ENCODE measurements at places on chromosomes 3 and 15.

DNA sequence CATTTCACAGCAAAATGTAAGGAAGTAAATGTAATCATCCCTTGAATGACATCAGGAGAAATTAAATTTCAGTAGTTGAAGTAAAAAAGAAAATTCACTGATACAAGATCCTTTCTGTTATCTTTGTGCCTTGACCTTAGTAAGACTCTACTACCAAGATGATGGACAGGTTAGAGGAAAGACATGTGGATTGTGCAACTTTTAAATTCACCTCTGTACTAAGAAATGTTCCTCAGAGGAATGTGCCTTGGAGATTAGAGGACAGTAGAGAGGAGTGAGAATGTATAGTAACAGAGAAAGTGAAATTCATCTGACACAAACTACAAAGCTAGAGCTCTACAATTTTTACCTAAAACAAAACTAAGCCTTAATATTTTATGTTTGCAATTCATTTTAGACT is 375.3 kb downstream of the PLOD2 start:
- no peak for DNase-seq

DNA sequence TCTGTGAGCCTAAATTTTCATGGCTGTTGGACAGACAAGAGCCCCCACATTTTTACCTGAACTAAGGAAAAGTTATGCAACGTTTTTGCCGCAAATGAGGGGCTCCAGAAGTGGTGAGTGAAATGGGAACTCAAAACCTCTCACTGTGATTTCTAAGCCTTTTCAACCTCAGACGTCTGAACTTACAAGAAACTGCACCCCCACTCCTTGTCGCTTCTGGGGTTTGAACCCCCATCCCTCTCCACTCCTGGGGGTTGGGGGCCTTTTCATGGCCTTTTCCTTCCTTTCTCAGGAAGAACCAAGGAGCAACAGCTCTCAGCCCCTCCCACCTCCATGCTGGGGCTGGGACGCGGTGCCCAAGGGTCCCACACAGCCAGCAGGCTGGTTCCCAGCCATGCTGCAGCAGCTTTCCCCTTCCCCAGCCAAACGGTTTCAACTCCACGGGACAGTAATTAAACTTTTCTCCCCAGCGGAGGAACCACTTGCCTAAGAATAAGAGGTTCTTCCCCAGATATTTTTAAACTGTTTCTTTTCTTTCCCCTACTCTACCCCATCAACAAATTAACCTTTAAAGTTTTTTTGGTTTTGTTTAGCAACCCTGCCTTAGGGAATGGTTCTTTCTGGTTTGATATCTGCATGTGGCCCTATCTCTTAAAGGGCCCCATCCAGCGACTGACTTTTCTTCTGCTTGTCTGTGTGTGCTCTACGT is 387.6 kb upstream of the CBLB start:
- DNase-seq, result no peak

DNA sequence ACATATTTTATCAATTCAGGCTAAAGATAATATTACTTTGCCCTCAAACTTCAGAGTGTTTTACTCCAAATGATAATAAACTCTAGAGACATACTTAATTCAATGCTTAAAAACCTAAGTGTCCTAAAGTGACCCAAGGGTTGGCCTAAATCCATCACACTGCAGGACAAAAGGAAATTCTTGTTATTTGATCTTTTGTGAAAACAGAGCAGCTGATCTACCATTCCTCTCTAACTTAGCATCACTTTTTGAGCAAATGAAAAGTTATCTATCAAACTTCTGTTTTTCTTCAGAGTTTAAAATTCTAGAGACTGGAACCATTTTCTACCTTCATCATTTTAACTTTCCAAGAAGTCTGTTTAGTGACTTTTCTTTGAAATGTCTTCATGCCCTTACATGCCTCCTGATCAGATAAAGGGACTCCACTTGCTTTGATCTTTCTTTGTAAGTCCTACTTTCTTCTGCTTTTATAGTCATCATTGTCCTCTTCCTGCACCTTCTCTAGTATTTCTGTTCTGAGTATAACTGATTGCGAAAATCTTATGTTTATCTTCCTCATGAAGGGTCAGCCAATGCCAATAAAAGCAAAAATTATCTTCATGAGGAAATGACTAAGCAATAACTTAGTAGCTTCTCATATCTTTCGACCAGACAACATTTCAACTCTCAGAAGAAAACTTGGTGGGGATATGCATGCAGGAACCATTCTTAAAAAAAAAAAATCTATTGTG is 378.7 kb upstream of the TGFBR2 start:
- DNase-seq, result peak; percentile 38

- DNase-seq, result no peak
Measured at GRCh38 chr15:49255966-49256759, 86.1 kb downstream of the GALK2 start.

GRCh38 chr3:19348941-19349564 is 200.7 kb downstream of the KCNH8 start:
- DNase-seq, result peak; percentile 2

- no peak for DNase-seq
Measured at GRCh38 chr15:53233801-53234200, 443.7 kb upstream of the ONECUT1 start.

DNA sequence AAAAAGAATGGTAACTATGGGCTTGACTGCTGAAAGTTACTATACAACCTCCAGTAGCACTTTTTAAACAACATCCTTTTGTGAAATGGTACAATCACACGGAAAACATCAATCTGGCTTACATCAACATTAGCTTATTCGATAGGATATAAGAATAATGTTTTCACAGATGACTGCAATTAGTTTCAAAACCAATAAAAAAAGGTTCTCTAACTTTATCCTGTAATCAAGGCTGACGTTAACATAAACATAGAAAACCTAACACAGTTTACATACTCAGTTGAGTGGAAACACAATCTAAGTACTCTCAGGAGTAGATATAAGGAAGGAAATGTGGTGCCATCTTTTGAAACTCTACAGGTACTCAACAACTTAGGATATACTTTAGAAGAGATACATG is 102.2 kb downstream of the DLG1 start:
- DNase-seq, result no peak

- no peak for DNase-seq
Measured at GRCh38 chr15:85711580-85712192, 83.0 kb downstream of the KLHL25 start.

DNA sequence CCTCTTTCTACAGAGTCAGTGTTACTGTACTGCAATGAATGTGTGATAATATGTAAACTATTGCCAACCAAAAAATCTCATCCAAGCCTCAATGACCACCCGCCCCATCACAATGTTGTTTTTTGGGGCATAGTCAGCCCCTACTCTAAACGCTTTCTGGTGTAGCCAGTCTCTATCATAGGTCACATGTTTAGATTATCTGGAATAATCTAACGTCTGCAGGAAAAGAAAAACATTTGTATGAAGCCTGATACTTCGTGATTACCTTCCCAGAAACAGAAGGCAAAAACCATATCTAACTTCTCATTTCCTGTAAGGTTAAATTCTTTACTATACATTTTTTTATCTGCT is 1331.8 kb upstream of the GBE1 start:
- no peak for DNase-seq

- no peak for DNase-seq
Measured at GRCh38 chr3:159819676-159820075, 169.0 kb upstream of the IL12A start.

DNA sequence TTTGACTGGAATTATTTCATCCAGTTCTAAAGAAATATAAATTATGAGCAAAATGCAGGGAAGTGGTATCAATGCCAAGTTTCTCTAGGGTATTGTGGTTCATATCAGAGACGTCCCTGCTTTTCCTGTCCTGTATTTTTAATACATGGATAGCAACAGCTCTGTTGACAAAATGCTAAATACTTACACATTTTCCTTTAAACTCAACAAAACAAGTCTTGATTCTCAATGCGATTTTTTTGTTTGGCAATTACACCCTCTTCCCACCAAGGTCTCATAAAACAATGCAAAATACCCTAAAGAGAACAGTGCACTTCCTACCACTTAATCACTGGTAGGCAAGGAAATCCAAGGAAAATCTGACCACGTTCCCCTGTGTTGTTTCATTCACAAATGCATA is 120.0 kb downstream of the DUT start:
- DNase-seq, result no peak

DNA sequence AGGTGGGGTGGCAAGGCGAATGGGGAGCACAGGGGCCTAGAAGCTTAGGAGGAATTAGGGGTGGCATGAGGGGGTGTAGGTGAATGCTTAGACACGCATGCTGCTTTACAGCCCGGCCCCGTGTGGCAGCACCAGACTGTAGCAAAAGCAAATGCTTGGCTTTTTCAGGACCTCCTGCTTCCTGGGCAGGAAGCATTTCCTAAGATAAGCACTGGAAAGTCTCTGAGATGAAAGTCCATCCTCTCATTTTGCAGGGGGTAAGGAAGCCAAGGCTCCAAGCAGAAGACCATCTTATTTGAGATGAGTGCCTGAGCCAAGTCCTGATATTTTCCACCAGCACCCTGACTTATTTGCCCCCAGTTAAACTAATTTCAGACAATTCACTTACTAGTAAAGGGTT is 12.9 kb downstream of the SSUH2 start:
- no peak for DNase-seq

GRCh38 chr3:177295116-177295515 is 97.8 kb upstream of the TBL1XR1 start:
- DNase-seq, result no peak

DNA sequence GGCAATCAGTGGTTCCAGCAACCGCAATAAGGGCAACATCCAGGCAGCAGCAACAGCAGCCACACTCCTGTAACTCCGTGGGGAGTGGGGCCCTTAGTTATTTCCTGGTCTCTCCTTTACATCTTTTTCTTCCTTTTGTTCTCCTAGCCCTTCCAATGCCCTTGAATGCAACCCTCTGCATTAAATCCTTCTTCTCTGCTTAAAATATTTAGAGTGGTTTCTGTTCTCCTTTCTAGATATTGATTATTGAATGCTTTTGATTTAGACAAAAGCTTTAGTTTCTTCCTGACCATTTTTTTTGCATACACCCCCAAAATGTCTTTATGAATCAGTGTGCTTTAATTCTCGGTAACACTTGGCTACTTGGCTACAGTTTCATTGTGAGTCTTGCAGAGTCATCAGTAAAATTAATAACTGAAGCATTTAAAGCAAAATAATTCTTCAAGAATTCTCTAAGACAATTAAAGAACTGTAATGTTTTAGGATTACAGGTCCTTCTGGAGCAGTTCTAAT is 586.1 kb downstream of the MECOM start:
- DNase-seq, result no peak

GRCh38 chr3:182479419-182480336 is 313.6 kb upstream of the ATP11B start:
- no peak for DNase-seq

DNA sequence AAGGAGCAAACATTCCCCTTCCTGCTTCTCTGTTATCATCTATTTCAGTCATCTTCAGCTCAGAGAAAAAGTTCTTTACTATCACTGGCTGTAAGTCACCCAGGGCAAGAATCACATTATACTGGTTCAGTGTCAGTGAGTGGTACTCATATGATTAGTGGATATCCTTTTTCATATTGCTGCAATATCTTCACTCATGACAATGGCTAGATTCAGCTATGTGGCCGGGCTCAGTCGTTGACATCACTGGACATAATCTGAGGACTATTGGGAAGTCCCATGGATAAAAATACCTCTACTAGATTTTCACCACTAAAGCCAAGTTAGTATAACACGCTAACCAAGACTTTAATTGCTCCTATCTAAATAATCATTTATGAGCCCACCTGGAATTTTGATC is 91.3 kb upstream of the UBE2E2 start:
- no peak for DNase-seq

- no peak for DNase-seq
Measured at GRCh38 chr3:131285456-131285855, 96.1 kb upstream of the NUDT16 start.

- no peak for DNase-seq
Measured at GRCh38 chr3:11435440-11436165, 163.4 kb downstream of the ATG7 start.

GRCh38 chr15:38102972-38103371 is 149.7 kb upstream of the SPRED1 start:
- DNase-seq, result no peak

DNA sequence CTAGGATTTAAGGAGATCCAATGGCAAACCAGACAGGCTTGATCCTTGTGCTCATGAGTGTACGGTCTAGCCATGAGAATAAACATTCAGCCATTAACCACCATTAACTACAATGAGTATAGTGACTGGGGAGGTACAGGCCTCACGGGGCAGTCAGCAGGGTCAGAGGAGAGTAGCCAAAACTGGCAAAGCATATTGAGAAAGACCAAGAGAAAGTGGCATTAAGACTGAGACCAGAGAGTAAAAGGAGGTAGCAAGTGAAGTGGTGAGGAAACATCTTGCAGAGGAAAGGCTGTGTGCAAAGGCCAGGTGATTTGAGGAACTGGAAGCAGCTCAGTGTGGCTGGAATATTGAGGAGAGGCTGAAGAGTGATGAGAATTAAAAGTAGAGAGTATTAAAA is 407.2 kb upstream of the LMCD1 start:
- no peak for DNase-seq
